CD8-positive, alpha-beta T cell (primary cell): ENCODE measurements at places on chromosomes 4 and X. TPM values are rescaled to one million over a fixed set of nuclear protein-coding genes. Genes with fewer than 3 reads are reported as not detected.

The BRS3 gene
- total RNA-seq, result not detected

The DAPP1 gene
- 3.6 TPM for total RNA-seq

The PCDH19 gene
- not detected for total RNA-seq

The DCAF8L2 gene
- total RNA-seq, result not detected

The ANTXR2 gene
- total RNA-seq, result 6.9 TPM

The ATP2B3 gene
- not detected for total RNA-seq

The ATP8A1 gene
- 130 TPM for total RNA-seq

The ATOH1 gene
- total RNA-seq, result not detected

The GABRE gene
- total RNA-seq, result not detected

The TMEM156 gene
- 8.4 TPM for total RNA-seq

The NPFFR2 gene
- not detected for total RNA-seq

The TMPRSS11E gene
- total RNA-seq, result not detected

The CCDC110 gene
- total RNA-seq, result 0.57 TPM

The MCUB gene
- total RNA-seq, result 84.3 TPM

The STEEP1 gene
- total RNA-seq, result 33.6 TPM

The ZAR1 gene
- total RNA-seq, result not detected

The PPARGC1A gene
- not detected for total RNA-seq

The RXFP1 gene
- not detected for total RNA-seq

The L1CAM gene
- 0.05 TPM for total RNA-seq

The MTTP gene
- not detected for total RNA-seq

The TAF7L gene
- total RNA-seq, result not detected

The IL2RG gene
- 166 TPM for total RNA-seq

The ADH7 gene
- total RNA-seq, result not detected

The BCLAF3 gene
- total RNA-seq, result 4.4 TPM

The SLC9B2 gene
- total RNA-seq, result 27.6 TPM

The KLF3 gene
- 194 TPM for total RNA-seq

The HSFX3 gene
- total RNA-seq, result not detected

The HTN1 gene
- not detected for total RNA-seq

The PRAF2 gene
- 17.5 TPM for total RNA-seq
